ENCODE measurements at places on chromosomes 11 and 22. TPM values are rescaled to one million over a fixed set of nuclear protein-coding genes. Genes with fewer than 3 reads are reported as not detected.

Gene DEUP1
- total RNA-seq, result not detected

Gene UBQLN3
- not detected for total RNA-seq

Gene XKR3
- not detected for total RNA-seq

Gene KBTBD4
- 20.4 TPM for total RNA-seq

Gene RIMBP3C
- 0.13 TPM for total RNA-seq

Gene GRAMD1B
- 11.0 TPM for total RNA-seq

Gene SPDYC
- not detected for total RNA-seq

Gene KRTAP5-8
- total RNA-seq, result not detected

Gene OLFML1
- 0.25 TPM for total RNA-seq

Gene HBG1
- total RNA-seq, result not detected

Gene PTPN5
- not detected for total RNA-seq

Gene CHRM1
- not detected for total RNA-seq

Gene GLYATL2
- 0.38 TPM for total RNA-seq

Gene DKK3
- 83.7 TPM for total RNA-seq

Gene UBQLNL
- total RNA-seq, result 0.25 TPM

Gene TMEM45B
- total RNA-seq, result 0.76 TPM
